ENCODE measurements at places on chromosomes 13 and 19.

DNA sequence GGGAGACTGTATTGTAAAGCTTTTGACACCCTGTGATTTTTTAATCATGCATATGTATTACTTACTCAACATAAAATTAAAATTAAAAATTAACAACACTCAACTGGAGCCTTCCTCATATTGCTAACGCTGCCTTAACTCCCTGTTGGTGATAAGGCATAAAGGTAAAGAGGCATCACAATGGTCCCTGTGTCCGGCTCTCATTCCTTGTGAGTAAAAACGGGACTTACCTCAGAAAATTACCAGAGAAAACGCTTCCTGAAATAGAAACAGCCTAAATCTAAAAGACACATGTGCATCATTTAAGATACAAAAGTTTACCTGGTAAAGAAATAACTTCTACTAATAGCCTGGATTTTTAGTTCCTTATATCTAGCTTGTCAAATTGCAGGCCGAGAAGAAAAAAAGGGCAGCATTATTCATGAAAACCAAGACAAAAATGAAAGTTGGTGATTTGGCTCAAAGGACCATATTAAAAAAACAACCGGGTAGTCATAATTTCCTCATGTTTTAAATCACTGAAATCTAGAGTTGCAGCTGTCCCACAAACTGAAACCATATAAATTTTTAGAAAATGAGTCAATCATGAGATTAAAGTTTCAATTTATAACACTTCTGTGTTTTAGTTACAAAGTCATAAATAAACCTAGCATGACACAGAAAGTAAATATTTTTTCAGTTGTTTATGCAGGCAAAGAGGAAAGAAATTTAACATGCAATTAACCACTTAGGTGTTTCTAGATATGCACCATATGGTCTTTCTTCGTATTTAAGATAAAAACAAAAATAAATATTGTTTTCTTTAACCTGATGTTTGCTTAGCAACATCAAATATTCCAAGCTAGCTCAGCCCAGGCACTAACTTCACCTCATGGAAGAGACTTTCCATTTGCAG, 94.7 kb downstream of the MIPEP start:
- DNase-seq: no peak

GRCh38 chr19:56105090-56105701, 15.9 kb downstream of the ZNF787 start:
- DNase-seq: peak; percentile 28

GRCh38 chr13:88800505-88800904, 1129.3 kb downstream of the SLITRK5 start:
- no peak for DNase-seq

DNA sequence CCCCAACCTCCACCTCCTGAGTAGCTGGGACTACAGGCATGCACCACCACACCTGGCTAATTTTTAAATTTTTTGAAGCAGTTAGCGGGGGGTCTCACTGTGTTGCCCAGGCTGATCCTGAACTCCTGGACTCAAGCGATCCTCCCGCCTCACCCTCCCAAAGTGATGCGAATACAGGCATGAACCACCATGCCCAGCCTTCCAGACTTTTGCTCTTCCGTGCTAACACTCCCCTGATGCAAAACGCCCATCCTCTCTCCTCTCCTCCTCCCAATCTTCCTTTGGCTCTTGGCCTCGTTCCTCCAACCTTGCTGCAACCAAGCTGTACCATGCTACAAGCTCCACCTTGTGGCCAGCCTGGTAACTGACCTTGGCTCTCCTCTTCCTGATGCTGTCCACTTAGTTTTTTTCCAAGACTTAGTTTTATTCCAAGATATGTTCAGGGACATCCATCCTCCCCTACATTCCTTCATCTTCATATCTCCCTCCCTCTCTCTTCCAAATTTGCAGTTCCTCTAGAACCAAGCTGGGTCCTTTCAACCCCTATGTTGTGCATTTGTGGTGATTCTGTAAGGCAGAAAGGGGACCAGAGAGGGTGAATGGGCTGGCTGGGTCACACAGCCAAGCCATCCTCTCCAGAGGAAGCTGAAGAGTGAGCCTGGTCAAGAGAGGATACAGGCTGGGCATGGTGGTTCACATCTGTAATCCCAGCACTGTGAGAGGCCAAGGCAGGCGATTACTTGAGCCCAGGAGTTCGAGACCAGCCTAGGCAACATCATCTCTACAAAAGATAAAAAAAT, 32.8 kb downstream of the TINCR start:
- no peak for DNase-seq

DNA sequence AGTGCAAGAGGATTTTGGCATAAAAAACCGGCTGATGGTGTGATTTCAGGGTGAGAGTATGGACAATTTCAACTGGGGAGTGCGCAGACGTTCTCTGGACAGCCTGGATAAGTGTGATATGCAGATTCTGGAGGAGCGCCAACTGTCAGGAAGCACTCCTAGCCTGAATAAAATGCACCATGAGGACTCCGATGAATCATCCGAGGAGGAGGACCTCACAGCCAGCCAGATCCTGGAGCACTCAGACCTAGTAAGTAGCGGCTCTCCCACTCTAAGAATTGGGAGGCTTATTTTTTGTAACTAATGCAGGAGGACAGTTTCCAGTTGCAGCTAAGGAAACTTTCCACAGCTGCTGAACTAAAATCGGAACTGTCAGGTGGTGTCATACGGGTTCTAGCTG, 53.6 kb downstream of the ZAR1L start:
- DNase-seq: peak; percentile 9

GRCh38 chr19:51687791-51688670, 5.1 kb upstream of the SPACA6 start:
- DNase-seq: peak; percentile 55

DNA sequence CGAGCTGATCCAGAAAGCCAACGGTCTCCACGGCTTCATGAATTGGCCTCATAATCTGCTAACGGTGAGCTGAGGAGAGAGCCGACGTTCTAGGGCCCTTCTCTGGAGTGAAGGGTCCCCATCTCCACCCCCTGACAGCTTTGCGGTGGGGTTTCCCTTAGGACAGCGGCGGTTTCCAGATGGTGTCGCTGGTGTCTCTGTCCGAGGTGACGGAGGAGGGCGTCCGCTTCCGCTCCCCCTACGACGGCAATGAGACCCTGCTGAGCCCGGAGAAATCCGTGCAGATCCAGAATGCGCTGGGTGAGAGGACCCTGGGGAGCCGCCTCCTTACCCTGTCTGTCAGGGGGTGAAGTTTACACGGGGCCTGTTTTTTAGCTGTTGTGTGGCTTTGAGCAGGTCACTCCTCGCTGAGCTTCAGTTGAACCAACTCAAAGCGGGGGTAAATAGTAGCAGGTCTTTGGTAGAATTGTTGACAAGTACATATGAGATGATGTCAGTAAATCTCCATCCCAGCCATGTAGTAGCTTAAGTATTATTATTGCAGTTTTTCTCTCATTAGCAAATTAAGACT, 801 bp downstream of the QTRT1 start:
- DNase-seq: no peak

GRCh38 chr13:112113851-112114250, 46.9 kb downstream of the SOX1 start:
- no peak for DNase-seq

GRCh38 chr19:17671906-17672305, 16.2 kb downstream of the UNC13A start:
- DNase-seq: no peak

DNA sequence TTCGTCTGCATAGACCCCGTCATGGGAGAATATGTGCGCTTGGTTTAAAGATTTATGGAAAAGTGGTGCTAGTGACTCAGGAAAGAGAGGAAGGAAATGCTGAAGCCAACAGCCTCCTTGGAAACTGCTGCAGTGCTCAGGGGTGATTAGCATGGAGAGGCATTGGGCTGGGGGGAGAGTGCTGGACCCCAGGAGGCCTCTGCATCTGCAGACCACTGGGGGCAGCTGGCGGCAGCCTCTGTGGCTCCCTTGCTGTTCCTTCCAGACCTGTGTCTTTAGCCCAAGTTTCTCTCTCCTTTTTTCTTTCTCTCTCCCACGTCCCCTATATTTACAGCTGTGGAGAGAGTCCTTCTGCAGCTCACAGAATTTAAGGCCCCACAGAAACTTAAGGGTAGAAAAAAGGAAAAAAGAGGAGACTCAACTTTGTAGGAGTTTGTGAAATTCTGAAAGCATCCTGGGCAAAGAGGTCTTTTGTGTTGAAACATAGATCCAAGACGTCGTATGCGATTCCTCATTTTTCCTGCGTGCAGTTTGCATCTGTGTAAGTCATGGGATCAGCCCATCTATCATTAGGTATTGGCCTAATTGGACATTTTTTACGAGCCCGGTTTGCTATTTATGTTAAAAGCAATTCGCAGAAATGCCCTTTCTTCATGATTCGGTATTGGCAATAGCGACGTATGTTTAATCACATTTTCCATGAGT, 116.2 kb upstream of the ZNF536 start:
- no peak for DNase-seq

DNA sequence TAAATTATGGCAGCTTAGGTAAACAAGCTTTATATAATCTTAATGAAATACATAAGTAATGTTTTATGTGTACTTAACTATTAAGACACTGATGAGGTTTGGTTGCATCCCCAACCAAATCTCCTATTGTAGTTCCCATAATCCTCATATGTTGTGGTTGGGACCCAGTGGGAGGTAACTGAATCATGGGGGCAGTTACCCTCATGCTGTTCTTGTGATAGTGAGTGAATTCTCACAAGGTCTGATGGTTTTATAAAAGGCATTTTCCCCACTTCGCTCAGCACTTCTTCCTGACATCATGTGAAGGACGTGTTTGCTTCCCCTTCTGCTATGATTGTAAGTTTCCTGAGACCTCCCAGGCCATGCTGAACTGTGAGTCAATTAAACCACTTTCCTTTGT, 212.7 kb downstream of the DIAPH3 start:
- DNase-seq: no peak

DNA sequence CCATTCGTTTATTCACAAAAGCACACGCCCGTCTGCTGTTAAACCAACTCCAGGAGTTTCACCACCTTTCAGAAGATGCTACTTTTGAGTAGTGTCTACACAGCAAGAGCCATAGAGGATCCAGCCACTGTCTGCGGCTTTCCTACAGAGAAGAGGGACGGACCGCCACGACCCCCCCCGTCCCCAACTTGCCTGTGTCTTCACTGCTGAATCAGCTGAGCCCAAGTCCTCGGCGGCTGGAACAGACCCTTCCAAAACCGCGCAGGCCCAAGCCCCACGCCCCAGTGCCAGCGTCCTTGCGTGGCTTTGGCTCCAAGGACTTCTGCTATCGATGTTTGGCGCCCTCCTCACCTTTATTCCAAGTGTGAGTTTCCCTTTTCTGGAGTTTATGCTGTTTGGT, 65.1 kb downstream of the SPACA7 start:
- no peak for DNase-seq

GRCh38 chr19:47896773-47897172, 10.7 kb upstream of the SULT2A1 start:
- no peak for DNase-seq

DNA sequence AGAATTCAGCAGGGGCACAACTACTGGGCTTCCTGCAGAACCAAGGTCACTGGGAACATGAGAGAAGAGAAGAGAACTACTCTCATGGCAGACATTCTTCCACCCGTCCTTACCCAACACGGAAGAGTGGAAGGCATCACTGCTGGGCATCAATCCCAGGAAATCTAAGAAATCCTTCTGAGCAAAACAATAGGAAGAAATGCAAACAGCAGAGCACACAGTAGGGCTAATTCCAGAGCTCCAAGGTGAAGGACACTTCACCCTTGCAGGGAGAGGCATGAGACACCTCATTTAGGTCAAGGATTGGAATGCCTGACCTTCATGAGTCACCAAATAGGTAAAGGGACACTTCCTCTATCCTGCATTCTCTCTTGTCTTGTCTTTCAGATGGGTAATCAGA, 2.8 kb downstream of the ERVV-2 start:
- DNase-seq: no peak

GRCh38 chr13:108947551-108948030, 318.2 kb downstream of the MYO16 start:
- no peak for DNase-seq

- DNase-seq: no peak
These were observed 37.4 kb downstream of the ERICH4 start for GRCh38 chr19:41480336-41480735.

DNA sequence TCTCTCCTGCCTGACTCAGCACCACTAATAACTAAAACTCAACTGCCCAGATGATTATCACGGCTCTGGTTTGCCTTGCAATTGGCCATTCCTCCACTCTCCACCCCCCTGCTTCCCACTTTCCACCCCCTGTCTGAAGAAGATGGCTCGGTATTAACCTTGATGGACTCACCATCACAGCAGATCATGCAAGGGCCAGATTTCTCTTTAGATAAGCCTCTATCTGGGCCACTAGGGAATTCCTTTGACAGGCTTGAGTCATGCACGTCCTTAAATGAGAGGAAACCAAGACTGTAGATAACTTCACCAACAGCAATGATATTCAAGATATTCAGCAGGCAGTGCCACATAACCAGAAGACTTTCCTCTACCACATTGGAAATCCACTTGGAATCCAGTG, 131.1 kb upstream of the NBEA start:
- DNase-seq: no peak

DNA sequence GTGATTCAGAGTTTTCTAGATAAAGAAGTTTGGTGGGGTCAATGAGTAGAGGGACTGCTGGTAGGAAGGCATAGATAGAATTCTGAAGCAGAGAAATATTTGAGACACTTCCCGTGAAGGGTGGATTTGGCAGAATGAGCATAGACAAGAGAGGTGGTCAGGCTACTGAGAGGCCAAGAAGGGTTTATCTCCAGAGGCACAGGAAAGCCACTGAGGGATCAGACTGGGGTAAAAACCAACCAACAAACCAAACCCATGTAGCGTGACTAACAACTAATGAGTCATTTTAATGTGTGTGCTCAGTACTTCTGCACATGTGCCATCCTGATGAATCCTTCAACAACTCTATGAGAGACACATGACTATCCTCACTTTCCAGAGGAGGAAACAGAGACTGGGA, 60.0 kb upstream of the SERP2 start:
- no peak for DNase-seq

DNA sequence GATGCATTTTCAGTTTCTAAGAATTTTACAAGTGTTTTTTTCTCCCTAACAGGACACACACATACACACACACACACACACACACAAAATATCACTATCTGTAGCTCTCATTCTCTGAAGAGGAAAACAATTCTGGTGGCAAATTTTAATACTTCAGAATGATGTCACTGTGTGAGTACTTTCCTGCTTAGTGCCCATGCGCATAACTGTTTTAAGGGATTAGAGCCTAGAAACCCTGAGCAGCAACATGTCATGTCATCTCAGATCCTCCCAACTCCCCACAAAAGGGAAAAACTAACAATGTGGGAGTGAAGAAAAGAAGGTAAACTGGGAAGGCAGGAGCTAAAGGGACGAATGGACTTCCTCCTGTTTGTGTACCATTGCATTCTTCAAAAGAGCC, 401.2 kb downstream of the SPRY2 start:
- no peak for DNase-seq

DNA sequence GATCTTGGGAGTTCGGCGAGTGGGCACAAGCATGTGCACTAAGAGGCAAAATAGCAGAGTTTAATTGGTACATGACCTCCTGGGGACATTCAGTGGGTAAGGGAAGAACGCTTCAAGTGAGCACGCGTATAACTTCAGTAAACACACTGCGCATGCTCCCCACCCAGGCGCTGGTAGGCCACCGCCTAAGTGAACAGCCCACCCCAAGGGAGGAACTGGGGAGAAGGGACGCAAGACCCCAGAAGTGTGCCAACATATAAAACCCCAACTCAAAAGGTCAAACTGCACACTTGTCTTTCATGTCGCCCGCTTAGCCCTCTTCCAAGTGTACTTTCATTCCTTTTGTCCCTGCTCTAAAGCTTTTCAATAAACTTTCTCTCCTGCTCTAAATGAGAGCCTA, 10.5 kb upstream of the NTN5 start:
- DNase-seq: peak; percentile 39

- DNase-seq: no peak
These were observed 64.3 kb downstream of the MBNL2 start for GRCh38 chr13:97286317-97287046.
